ENCODE measurements at places on chromosomes 13 and 19. TPM values are rescaled to one million over a fixed set of nuclear protein-coding genes. Genes with fewer than 3 reads are reported as not detected.

CEACAM21 gene
- total RNA-seq: not detected

CGB3 gene
- not detected for total RNA-seq

OR4F17 gene
- total RNA-seq: not detected

ERICH6B gene
- total RNA-seq: not detected

B3GLCT gene
- 6.4 TPM for total RNA-seq

OR10H5 gene
- total RNA-seq: not detected

KIR2DL3 gene
- total RNA-seq: not detected

ZNF557 gene
- total RNA-seq: 5.0 TPM

CGB8 gene
- total RNA-seq: not detected
